ENCODE measurements at places on chromosomes 7 and 10.

GRCh38 chr10:93199191-93199751 lies 125.6 kb downstream of the CYP26A1 start:
- DNase-seq: peak; percentile 43

GRCh38 chr7:16637379-16637778 lies 8.2 kb downstream of the ANKMY2 start:
- no peak for DNase-seq

GRCh38 chr7:54738737-54739136 lies 20.3 kb downstream of the SEC61G start:
- no peak for DNase-seq

DNA sequence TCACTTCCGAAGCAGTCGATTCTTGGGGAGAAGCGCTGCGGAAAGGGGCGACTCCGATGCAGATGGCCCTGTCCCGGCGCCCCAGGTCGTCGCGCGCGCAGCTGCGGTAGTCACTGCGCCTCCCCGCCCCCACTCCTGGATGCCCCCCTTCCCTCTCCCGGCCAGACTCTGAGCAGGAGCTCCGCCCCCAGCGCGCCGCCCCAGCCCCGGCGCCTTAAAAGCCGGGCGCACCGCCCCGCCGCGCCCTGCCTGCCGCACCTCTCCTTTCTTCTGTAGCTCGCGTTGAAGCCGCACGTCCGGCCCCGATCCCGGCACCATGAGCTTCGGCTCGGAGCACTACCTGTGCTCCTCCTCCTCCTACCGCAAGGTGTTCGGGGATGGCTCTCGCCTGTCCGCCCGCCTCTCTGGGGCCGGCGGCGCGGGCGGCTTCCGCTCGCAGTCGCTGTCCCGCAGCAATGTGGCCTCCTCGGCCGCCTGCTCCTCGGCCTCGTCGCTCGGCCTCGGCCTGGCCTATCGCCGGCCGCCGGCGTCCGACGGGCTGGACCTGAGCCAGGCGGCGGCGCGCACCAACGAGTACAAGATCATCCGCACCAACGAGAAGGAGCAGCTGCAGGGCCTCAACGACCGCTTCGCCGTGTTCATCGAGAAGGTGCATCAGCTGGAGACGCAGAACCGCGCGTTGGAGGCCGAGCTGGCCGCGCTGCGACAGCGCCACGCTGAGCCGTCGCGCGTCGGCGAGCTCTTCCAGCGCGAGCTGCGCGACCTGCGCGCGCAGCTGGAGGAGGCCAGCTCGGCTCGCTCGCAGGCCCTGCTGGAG lies at the start of gene INA:
INA (plus strand) TSS at position 243 of the 817 bp plus-strand sequence; CDS start at position 317, 74 bp downstream.
- DNase-seq: peak; percentile 17

GRCh38 chr7:137316648-137317353 lies 26.7 kb downstream of the PTN start:
- DNase-seq: no peak

- DNase-seq: no peak
These were observed 6.1 kb upstream of the CREB5 start for GRCh38 chr7:28406192-28406591.

GRCh38 chr10:79116368-79116767 lies 47.6 kb downstream of the ZMIZ1 start:
- no peak for DNase-seq

DNA sequence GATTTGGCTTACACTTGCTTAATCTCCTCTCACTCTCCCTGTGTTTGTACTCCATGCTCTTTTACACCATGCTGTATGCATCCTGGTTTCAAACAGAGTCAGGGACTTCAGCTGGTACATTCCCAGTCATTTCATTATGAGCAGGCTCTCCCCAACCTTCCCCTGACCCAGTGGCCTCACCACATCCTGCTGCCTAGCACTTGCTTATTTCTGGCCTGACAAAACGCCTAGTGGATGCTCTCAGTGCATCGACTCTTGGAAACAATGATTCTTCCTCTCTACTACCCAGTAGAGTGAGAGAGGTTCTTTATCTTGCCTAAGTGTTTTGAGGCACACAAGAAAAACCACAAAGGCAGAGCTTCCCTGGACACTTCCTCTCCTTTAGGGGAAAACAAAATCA lies 63.4 kb downstream of the CAV1 start:
- DNase-seq: peak; percentile 73

All from amniotic epithelial cell (primary cell).